ENCODE measurements at places on chromosomes 16 and 17.

- DNase-seq = no peak
These were observed 23.6 kb downstream of the CRISPLD2 start for GRCh38 chr16:84843149-84844048.

- DNase-seq = no peak
These were observed 68.5 kb upstream of the PLCG2 start for GRCh38 chr16:81710596-81710995.

DNA sequence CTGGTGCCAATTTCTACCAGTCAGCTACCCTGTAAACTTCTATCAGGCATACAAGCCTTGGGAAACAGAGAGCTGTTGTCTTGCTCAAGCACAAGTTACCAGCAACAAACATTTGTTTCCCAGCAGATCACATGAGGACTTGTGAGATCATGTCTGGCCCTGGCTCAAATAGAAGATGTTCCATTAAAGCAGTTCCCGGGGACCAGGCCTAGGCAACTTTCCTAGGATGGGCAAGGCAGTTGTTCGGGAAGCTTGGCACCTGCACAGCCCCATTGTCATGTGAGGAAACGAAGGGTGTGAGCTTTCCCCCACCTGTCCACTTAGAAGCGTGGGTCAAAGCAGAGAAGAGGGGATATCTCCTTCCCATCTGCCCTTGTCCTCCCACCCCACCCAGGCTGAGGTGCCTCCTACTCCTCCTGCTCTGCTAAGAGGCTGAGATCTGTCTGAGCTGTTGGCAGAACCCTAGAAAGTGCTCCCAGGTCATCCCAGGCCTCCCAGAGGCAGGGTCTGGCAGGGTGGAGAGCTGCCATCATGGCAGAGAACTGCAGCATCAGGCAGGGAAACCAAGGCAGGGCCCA is 11.2 kb upstream of the SLC47A2 start:
- DNase-seq = no peak

GRCh38 chr17:80705988-80706387 is 161.3 kb downstream of the RPTOR start:
- DNase-seq = no peak

GRCh38 chr16:82384949-82385348 is 214.9 kb upstream of the MPHOSPH6 start:
- DNase-seq = no peak

DNA sequence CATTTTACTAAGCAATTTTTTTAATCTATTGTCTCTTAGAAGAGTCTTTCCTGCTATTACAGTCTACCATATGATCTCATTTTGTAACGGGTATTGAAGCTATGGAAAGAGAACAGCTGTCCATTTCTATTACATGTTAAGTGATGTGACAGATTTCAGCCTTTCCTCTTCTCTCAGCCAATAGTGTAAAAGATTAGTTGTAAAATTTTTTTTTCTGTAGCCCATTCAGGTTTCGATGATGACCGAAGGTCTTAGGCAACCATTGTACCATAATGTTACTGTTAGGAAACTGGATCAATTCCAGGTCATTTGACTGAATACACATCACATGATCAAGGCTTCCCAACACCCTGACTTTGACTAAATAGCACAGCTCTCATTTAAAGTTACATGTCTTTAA is 147.6 kb upstream of the HLF start:
- no peak for DNase-seq

DNA sequence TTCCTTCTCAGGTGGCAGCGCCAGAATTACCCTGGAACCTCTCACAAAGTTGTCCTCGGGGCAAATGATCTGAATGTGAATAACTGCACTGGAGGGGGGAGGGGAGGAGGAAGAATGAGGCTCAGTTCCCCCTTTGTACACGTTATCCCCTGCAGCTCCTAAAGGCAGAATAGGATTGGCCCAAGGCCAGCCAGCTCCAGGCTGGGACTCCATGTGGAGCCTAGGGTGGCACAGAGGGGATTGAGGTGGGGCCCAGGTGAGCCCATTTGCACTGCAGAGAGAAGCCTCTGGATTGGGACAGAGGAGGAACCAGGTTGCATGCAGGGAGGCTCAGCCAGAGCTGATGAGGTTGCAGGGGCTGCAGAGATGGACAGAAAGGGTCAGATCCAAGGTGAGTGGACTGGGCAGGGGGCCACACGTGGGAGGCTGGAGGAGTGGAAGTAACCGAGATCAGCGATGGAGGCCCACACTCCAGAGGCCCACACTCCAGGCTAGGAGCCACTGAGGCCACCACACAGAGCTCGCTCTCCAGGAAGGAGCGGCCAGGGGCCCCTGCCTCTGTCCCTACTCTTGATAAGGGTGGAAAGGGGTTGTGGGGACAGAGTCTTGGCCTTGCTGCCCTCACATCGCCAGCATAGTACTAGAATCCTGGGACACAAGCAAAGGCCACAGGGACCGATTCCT is 78.6 kb downstream of the RBFOX3 start:
- no peak for DNase-seq

GRCh38 chr16:31177136-31177535 is 2.8 kb upstream of the FUS start:
- peak; percentile 86 for DNase-seq

GRCh38 chr17:77419547-77420094 is 278.9 kb downstream of the SEC14L1 start:
- DNase-seq = no peak

- no peak for DNase-seq
These were observed 798.4 kb upstream of the EEF2KMT start for GRCh38 chr16:5895976-5896375.

DNA sequence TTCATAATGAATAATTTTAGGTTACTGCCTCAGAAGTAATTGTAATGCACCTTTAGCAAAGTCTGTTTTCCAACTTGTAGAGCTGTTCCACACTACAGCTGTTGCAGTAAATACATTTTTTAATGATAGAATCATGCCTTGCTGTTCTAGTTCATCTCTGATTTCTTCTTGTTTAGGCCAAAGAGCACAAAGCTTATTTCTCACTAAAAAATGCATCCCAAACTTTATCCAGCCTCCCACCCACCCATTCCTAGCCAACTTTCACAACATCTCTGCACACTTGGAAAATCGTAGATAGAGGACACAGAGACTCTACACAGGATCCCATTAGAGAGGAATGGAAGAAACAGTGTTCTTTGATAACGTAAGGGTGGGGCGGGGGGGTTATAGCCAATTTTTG is 252.2 kb upstream of the DYNLRB2 start:
- DNase-seq = no peak

Measured in activated CD4-positive, alpha-beta T cell treated with anti-CD3 and anti-CD28 coated beads, Interleukin-2, amount 10 ng/mL, durations not matched to agents 24 days and 14 days (primary cell).